ENCODE measurements at places on chromosomes 4 and X. TPM values are rescaled to one million over a fixed set of nuclear protein-coding genes. Genes with fewer than 3 reads are reported as not detected.

ABHD18 gene
- total RNA-seq = 8.6 TPM

RGS12 gene
- 96.4 TPM for total RNA-seq

RNF128 gene
- total RNA-seq = 0.06 TPM

SERPINA7 gene
- total RNA-seq = not detected

HTR2C gene
- total RNA-seq = not detected

HMX1 gene
- not detected for total RNA-seq

GABRB1 gene
- total RNA-seq = not detected

VEGFC gene
- 4.5 TPM for total RNA-seq

HTATSF1 gene
- 22.0 TPM for total RNA-seq

Data from bladder microvascular endothelial cell (primary cell).